ENCODE measurements at places on chromosomes 7 and 10.

DNA sequence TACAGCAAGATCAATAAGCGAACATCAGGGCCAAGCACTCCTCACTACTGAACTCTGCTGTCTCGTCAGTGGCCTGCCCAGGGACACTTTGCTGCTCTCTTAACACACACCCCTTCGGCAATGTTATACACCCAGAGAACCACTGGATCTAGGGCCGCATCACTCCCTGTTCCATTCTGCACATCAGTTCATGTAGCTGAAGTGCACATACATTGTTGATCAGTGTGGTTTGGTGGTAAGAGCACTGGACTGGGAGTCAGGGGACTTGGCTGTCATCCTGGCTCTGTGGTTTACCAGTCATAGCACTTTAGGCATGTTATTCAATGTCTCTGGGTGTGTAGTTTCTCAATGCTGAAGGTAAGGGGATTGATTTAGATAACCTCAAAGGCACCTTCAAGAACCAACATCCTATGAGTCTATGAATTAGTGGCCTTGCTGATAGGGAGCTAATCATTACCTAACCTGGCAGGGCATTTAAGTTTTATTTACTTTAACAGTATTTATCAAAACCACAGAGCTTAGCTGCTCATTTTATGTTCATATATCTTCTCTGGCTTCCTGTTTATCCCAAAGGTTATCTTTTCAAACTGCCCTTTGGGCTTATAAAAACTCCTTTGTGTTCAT lies 24.8 kb downstream of the DUSP5 start:
- peak; percentile 35 for DNase-seq

- DNase-seq: no peak
Observed at GRCh38 chr7:134504660-134505164, 22.7 kb upstream of the AKR1B10 start.

DNA sequence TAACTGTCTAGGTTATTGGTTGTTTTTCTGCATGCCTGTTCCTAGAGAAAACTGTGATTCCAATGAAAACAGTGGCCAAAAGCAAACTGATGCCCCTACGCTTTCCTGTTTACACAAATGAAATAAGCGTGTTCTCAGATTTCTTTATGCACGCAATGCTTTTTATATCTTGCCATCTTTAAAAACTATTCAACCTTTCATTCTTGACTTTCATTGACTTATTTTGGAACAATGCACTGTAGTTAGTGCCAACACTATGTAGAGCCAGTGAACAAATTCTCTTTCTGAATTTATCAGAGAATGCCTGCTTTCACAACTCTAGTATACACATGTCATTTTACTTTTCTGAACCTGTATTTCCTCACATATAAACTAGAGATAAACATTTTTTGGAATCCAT lies 86.6 kb downstream of the CABCOCO1 start:
- DNase-seq: no peak

DNA sequence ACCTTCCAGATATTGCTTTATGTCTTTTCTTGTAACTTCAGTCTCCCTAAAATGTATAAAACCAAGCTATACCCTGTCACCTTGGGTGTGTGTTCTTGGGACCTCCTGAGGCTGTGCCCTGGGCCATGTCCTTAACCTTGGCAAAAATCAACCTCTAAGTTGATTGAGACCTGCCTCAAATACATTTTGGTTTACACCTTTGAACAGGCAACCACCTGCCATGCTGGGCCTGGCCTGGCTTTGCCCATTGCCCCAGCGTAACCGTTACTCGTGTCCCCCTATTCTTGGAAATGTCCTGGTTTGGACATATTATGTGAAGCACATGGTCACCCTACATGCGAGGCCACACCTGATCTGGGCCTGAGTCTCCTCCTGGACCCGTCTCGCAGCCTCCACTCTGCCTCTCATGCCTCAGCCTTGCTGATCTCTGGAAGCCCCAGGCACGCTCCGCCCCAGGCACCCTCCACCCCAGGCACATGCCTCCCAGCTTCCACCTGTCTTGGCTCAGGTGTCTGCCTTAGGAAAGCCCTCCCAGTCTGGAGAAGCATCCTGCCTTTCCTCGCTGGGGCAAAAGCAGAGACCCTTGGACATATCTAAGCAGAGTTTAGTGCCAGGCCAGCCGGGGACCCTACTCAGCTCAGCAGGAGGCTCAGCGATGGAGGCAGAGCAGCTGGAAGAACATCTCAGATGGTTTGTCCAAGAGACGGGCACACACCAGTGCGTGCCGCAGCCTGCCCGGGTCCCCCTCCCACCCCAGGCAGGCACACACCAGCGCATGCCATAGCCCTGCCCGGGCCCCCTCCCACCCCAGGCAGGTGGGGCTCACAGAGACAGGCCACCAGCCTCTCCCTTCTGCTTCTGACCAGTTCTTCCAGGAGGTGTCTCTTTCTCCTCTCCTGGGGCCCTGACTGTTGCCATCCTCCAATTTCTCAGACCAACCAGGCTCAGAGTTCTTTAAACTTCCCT lies 4.0 kb upstream of the VIPR2 start:
- DNase-seq: no peak

GRCh38 chr7:141696348-141696747 lies 5.6 kb downstream of the DENND11 start:
- DNase-seq: no peak

- DNase-seq: no peak
Observed at GRCh38 chr10:71408436-71409225, 11.9 kb downstream of the CDH23 start.

GRCh38 chr10:103278862-103279298 lies 1.9 kb downstream of the INA start:
- DNase-seq: peak; percentile 55

DNA sequence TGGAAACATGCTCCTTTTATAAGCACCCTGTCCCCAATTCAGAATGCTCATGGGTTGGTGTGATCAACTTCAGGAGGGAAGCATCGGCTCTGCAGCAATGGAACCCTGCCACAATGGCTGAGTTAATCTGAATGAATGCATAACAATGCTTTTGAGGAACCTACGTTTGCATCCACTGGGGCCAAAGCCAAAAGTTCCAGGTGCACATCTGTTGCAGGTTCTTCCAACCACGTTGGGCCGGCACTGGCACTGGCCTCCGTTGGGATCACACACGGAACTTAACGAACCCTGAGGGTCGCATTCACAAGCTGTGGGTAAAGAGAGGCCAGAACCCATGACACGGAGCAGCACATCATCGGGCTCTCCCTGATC lies 43.4 kb downstream of the LAMB1 start:
- no peak for DNase-seq

GRCh38 chr10:97333351-97333600 lies 1.3 kb downstream of the FRAT2 start:
- peak; percentile 36 for DNase-seq

GRCh38 chr7:36304099-36304425 lies 85.6 kb upstream of the ANLN start:
- DNase-seq: no peak

- no peak for DNase-seq
Observed at GRCh38 chr10:70863470-70864160, 24.8 kb downstream of the PCBD1 start.

- DNase-seq: no peak
Observed at GRCh38 chr10:105195831-105196230, 554.7 kb downstream of the SORCS3 start.

GRCh38 chr10:132163278-132163765 lies 23.4 kb upstream of the DPYSL4 start:
- DNase-seq: peak; percentile 8

DNA sequence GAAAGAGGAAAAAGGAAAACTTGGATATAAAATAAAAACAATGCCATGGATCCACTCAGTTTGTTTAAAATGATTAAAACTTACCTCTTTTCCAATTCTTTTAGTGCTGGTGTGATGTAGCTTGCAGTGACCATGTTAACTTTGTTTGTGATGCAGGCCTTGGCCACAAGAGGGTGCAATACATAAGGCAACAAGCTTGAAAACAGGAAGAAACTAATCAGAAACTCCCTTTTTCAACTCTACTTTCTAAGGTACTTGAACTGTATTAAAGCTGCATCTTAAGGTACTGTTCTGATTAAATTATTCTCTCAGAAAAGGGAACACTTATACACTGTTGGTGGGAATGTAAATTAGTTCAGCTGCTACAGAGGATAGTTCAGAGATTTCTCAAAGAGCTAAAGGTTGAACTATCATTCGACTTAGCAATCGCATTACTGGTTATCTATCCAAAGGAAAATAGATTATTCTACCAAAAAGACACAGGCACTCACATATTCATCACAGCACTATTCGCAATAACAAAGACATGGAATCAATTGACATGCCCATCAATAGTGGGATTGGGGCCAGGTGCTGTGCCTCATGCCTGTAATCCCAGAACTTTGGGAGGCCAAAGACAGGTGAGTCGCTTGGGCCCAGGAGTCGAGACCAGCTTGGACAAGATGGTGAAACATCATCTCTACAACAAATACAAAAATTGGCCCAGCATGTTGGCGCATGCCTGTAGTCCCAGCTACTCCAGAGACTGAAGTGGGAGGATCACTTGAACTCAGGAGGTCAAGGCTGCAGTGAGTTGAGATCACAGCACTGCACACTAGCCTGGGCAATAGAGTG lies 50.9 kb downstream of the AASS start:
- peak; percentile 71 for DNase-seq

DNA sequence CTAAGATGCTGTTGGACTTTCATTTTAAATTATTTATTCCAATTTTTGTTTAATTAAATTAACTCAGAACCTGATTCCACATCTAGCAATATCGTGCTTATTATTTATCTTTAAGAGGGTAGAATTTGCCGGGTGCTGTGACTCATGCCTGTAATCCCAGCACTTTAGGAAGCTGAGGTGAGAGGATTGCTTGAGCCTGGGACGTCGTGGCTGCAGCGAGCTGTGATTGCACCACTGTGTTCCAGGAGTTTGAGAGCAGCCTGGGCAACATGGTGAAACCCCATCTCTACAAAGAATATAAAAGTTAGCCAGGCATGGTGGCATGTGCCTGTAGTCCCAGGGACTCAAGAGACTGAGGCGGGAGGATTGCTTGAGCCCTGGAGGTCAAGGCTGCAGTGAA lies 47.8 kb downstream of the ZFAND4 start:
- DNase-seq: no peak

DNA sequence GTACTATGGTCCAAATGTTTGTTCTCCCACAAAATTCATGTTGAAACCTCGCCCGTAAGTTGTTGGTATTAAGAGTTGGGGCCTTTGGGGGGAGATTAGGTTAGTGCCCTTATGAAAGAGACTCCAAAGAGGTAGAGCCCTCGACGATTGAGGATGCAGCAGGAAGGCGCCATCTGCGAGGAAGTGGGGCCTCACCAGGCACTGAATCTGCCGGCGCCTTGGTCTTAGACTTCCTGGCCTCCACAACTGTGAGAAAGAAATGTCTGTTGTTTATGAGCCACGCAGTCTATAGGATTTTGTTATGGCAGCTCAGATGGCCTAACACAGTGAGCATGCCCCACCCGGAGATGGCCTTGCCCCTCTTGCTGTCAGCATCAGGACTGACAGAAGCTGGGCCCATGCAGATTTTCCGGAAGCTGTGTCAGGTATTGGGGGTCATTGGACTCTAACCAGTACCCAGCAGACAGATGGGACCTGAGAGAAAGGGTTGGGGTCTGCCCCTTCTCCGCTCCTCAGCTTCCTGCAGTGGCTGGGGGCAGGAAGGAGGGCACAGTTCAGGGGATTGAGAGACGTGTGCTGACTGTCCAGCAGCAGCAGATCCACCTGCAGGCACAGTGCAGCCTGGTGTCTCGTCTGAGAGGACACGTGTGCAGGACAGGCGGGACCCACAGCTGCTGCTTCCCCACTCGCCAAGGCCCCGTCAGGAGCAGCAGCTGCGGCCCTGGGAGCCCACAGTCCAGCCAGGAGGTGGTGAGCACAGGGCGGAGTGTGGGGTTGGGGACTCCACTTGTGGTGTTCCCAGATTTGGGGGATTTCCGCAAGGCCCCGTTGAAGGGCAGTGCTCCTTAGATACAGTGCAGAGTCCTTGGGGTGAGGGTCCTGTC lies 47.8 kb downstream of the MGMT start:
- no peak for DNase-seq

- peak; percentile 44 for DNase-seq
Observed at GRCh38 chr7:151425670-151426440, 14.1 kb downstream of the CRYGN start.

GRCh38 chr7:22864855-22865601 lies 42.4 kb upstream of the TOMM7 start:
- DNase-seq: no peak

- DNase-seq: peak; percentile 75
Observed at GRCh38 chr10:91541481-91541880, 91.4 kb downstream of the PPP1R3C start.

- no peak for DNase-seq
Observed at GRCh38 chr10:121792198-121792597, 135.6 kb downstream of the ATE1 start.

All from fibroblast of skin of scalp (primary cell).